ENCODE measurements at places on chromosomes 3 and 15.

- no peak for DNase-seq
Observed at GRCh38 chr3:17420668-17421067, 321.8 kb downstream of the TBC1D5 start.

- no peak for DNase-seq
Observed at GRCh38 chr3:131795390-131796090, 239.3 kb downstream of the CPNE4 start.

- no peak for DNase-seq
Observed at GRCh38 chr3:160346511-160346910, 52.5 kb downstream of the IFT80 start.

DNA sequence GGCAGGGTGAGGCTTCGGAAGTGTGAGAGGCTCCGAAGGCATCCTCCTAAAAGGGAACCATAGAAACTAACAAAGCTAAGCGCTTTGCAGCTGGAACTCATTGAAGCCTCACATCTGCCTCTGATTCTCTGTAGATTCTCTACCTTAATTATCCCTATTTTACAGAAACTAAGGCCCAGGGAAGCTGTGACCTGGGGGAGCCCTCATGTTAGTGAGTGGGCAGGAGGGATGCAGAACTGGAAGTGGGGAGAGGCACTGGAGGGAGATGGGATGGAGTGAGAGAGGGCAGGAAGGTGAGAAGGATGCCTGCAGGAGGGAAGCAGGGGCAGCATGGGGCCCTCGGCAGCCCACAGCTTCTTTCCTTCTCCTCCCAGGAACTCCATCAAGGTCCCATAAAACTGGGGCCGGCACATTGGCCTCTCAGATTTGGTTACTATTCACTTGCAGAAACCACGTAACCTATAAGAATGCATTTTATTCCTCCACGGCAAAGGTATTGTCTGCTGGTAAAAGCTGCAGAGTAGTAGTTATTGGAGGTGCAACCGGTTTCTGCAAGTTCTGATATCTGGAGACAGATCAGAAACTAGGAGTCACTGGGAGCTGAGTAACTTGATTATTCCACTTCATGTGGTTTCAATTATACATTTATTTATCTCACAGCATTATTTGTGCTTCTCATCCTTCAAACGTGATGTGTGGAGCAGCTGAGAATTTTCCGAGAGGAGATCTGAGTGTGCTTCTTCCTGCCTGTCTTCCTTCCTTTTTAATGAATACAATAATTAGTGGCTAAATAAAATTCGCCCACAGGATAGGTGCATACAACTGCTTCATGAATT, 24.0 kb upstream of the CHCHD6 start:
- no peak for DNase-seq

GRCh38 chr3:196666001-196666867, 26.7 kb downstream of the NRROS start:
- DNase-seq = no peak

GRCh38 chr3:72174040-72174439, 389.1 kb upstream of the PROK2 start:
- no peak for DNase-seq

- no peak for DNase-seq
Observed at GRCh38 chr3:130846181-130846580, 47.7 kb upstream of the ATP2C1 start.

GRCh38 chr3:23709987-23710386, 95.8 kb upstream of the UBE2E1 start:
- DNase-seq = no peak

GRCh38 chr15:49852756-49853155, 231.9 kb downstream of the DTWD1 start:
- no peak for DNase-seq

GRCh38 chr15:85761635-85762034, 33.1 kb downstream of the KLHL25 start:
- no peak for DNase-seq

DNA sequence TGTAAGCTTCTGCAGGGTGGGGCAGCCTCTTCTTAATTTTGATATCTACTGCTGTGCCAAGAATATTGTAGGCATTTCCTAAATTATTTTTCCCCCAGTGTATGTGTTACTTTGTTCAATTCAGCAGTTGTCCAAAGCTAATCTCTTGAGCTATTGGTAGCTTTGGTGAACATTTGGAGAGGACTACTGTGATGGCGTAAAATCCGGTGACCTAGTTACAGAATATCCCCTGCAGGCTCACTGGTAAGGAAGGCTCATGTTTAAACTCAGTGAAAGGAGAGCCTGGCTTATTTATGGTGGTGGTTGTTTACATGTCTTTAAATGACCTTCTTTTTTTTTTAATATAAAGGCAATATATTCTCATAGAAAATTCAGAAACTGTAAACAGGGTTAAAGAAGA, 105.6 kb downstream of the LPP start:
- DNase-seq = no peak

- no peak for DNase-seq
Observed at GRCh38 chr3:56005196-56005805, 463.0 kb downstream of the ERC2 start.
